Stimulated activated CD4-positive, alpha-beta T cell treated with anti-CD3 and anti-CD28 coated beads, Interleukin-1b, Interleukin-23, amount 100 ng/mL, for 4 hours (primary cell): ENCODE measurements at places on chromosomes 5 and 9.

DNA sequence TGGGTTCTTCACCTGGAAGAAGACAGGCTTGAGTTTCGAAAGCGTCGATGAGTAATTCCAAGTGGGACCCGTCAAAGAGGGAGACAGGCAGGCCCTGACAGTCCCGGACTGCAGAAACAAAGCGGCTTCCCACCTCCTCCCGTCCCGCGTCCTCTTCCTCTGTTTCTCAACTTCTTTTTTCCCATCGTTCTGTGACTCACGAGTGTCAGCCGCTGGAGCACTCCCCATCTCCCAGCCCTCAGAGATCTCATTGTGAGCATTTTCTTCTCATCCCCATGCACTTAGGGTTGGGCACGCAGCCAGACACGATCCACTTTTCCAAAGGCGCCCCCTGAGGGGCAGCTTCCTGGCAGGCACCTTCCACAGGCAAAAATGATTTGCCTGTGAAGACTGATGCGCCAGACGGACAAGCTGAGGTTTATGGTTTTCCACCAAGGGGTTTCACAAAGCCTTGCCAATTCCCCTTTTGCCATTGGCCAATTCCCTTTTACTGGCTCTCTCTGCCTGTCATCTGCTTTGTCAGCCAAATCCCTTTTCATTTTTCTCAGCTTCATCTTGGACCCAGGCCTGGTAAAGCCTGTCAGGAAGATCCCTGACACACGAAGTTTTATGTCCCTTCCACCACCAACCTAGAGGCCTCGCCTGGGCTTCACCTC lies 86.5 kb upstream of the ANKRD55 start:
- DNase-seq, result no peak

DNA sequence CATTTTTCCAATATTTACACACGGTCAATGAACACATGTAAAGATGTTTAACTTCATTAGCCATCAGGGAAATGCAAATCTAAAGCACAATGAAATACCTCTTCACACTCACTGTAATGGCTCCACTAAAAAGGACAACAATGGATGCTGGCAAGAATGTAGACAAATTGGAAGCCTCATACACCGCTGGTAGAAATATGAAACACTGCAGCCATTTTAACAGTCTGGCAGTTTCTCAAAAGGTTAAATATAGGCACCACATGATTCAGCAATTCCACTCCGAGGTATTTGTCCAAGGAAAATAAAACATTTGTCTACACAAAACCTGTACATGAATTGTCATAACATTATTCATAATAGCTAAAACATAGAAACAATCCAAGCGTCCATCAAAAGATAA lies 20.0 kb downstream of the RNF145 start:
- DNase-seq, result no peak

GRCh38 chr5:59864718-59865117 lies 28.8 kb downstream of the PDE4D start:
- DNase-seq, result no peak

DNA sequence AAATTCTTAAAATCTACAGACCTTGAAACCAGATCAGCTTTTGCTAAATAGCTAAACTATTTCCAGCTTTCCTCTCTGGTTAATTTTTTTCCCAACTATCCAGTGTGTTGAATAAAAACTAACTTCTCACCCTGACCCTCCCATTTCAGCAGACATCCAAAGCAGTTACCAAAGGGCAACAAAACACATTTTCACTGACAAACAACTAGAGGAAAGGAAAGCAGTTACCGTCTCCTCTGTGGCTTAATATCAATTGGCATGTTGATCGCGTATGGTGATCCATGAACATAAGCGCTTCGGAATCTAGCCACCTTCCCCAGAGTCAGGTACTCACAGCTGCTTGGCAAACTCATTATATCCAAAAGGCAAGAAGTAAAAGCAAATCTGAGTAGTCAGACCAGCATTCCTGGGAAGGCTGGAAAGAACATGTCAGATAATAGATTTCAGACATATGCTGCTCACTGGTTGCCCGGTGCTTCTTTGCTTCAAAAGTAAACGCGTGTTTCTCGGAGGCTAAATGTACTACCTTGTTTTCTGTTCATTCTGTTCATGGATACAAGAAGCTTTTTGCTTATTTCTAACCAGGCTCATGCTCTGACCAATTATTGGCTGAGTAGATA lies 463.4 kb downstream of the PDE4D start:
- no peak for DNase-seq

DNA sequence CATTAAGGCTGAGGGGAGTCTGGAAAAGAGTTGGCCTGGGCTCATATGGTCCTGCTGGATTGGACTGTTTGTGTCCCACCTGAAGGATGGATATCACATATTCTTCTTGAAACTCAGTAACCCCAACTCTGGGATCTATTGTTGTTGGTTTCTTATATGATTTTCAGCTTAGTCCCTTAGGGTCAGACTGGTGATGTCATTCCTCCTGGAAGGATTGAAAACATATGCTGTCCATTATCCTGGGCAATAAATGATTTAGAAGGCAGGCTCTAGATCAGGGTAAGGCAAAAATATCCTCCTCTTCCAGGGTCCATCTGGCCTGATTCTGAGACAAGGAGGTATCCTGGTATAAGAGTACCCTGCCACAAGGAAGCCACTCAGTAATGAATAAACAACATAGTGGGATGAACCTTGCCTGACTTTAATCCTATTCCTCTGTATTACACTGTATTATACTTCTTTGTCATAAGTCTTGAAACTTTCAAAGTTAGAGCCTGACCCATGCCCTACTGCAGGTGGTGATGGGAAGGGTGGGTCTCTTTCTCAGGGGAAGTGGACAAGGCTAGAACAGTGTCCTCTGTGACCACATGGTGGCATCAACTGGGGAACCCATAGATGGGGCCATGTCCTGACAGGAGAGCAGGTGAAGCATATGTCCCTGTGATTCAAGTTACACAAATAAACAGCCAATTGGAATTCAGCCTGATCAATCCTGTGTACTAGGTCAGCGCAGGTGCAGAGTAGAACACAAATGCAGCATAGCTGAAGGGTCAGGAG lies 454.4 kb upstream of the TRPC7 start:
- no peak for DNase-seq

DNA sequence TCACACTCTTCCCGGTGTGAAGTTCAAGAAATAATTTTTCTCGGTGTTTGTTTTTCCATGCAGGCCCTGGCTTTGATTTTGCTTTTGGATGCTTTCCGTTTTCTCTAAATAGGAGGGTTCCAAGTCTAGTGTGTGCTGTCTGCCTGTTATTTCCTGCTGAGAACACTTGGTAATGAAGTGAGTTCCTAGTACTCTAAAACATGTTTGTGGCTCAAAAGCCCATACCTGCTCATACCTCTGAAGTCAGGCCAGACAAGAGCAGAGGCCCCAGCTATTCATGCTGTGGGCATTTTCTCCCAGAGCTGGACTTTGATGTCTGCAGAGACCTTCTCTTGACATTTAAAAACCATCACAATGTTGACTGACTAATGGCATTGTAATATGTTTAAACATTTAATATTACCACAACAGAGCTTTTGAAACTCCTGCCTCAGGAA lies 211.2 kb downstream of the GOLPH3 start:
- no peak for DNase-seq

DNA sequence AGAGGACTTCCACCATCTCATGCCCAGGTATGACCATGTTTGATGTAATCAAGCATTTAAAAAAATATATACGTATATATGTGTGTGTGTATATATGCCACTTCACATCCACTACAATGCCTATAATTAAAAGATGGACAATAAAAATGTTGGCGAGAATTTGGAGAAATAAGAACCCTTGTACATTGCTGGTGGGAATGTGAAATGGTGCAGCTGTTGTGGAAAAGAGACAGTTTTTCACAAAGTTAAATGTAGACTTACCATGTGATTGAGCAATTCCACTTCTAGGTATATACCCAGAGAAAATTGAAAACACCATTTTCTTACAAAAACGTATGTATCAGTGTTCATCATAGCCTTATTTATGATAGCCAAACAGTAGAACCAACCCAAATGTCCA lies 229.2 kb upstream of the WWC1 start:
- DNase-seq, result no peak

DNA sequence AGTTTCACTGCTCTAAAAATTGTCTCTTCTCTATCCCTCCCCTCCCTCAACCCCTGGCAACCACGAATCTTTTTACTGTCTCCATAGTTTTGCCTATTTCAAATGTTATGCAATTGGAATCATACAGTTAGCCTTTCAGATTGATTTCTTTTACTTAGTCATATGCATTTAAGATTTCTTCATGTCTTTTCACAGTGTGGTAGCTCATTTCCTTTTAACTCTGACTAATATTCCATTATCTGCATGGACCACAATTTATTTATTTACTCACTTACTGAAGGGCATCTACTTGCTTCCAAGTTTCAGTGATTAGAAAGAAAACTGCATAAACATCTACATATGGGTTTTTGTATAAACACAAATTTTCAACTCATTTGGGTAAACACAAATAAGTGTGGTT lies 372.3 kb downstream of the CDH18 start:
- no peak for DNase-seq

GRCh38 chr9:72527801-72528195 lies 6.4 kb downstream of the TMC1 start:
- DNase-seq, result no peak

- DNase-seq, result no peak
These were observed 99.8 kb downstream of the DTWD2 start for GRCh38 chr5:118888556-118888955.
